Prostate gland (tissue), 2 donors: ENCODE measurements at places on chromosomes 7 and 10. TPM values are rescaled to one million over a fixed set of nuclear protein-coding genes. Genes with fewer than 3 reads are reported as not detected.

The SPDYE2 gene
- not detected for total RNA-seq

The BLNK gene
- 8.2 TPM for total RNA-seq

The CTAGE6 gene
- total RNA-seq = 2.0 TPM

The OR9A2 gene
- total RNA-seq = not detected

The ITGA8 gene
- 10.3 TPM for total RNA-seq

The TMEM196 gene
- total RNA-seq = not detected

The TMEM225B gene
- not detected for total RNA-seq
